ENCODE measurements at places on chromosomes 13 and 19.

DNA sequence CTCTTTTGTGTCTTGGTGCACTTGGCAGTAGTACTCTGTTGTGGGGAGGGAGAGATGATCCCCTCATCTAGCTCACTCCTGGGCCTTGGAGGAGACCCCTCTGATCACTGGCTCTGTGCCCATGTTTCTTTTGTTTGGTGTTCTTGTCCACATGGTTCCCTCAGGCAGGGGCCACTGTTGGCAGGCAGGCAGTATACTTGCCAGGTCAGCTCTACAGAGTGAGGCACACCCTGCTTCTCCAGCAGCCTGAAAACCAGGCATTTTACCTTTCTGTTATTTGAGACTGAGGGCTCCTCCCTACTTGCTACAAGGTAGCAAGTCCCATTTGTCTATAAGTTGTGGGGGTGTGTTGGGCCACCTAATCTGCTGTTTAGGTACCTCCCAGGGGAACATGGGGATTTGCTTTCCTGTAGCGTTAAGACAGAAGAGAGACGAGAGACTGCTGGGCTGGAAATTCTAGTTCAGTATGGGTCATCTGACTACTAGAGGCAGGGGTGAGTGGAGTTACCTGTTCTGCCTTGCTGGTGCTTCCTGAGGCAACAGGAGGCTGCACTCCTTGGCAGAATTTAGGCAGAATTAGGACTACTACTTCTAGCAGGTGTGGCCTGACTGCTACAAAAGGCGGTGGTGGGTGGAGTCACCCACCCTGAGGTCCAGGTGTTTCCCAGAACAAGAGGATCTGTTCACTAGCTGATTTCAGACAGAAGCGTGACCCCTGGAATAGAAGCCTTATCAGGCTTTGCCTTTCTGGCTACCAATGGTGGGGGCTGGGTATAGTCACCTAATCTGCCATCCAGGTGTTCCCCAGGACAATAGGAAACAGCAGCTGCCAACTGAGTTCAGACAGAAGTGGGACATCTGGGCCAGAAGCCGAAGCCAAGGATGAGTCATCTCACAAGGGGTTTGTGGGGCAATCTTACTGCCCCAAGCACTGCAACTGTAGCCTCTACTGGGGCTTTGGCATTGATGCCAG, 843.0 kb upstream of the ATXN8OS start:
- DNase-seq, result no peak

GRCh38 chr13:47934371-47934770, 66.7 kb downstream of the SUCLA2 start:
- no peak for DNase-seq

DNA sequence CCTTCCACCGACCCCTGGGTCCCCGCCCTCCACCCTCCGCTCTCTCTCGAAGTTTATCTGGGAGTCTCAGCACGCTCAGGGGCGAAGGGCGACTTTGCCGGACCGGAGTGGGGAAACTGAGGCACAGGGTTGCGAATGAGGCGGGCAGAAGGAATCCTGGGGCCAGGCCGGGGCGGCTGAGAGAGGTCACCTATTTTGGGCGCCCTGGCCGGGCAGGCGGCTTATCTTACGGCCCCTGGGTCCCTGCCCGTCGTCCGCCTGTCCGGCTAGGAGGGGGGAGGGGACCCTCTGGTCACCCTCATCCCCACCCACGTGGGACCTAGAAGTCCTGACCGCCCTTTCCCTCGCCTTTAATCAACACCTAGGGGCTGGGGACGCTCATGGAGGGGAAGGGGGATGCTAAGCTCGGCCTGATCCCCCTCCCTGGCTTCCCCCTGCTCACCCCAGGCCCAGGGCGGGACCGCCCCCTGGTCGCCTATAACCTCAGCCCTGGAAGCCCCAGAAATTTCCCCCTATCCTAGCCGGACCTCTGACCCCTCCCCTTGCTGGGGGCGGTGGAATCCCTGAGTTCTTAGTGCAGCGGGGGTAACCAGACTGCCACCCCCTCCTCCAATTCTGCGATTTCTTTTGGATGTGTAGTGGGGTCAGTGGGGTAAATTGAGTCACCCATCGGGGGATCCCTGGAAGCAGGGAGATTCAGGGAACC, 556 bp downstream of the TRIP10 start:
- DNase-seq, result no peak

GRCh38 chr19:10070730-10071446, 15.2 kb upstream of the SHFL start:
- no peak for DNase-seq

GRCh38 chr13:61777271-61777670, 361.6 kb upstream of the PCDH20 start:
- no peak for DNase-seq

GRCh38 chr13:50038266-50038665, 23.0 kb downstream of the KCNRG start:
- no peak for DNase-seq

DNA sequence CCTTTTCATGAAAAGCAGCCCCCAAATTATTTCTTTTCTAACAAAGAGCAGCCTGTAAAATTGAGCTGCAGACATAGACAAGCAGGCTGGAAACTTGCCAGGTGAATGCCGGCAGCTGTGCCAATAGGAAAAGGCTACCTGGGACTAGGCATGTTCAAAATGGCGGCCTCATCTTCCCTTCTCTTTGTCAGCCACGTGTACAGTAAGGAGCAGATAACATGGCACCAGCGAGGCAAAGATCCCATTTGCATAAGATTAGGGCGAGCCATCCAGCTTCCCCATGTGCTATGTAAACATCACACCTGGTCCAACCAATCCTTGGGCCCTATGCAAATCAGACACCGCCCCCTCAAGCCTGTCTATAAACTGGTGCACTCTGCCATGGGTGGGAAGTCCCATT, 31.2 kb upstream of the CACNA1A start:
- no peak for DNase-seq

- no peak for DNase-seq
These were observed 753.9 kb downstream of the OLFM4 start for GRCh38 chr13:53782488-53782961.

- peak; percentile 53 for DNase-seq
These were observed at the start of gene MEF2B for GRCh38 chr19:19170053-19170872. TSS of gene MEF2B (minus strand) at chr19:19170263. CDS start at chr19:19150735, 19,528 bp downstream.

- DNase-seq, result no peak
These were observed 229.3 kb upstream of the EDNRB start for GRCh38 chr13:78147905-78148304.

GRCh38 chr19:50910722-50911121, 473 bp downstream of the KLK4 start:
- DNase-seq, result no peak

DNA sequence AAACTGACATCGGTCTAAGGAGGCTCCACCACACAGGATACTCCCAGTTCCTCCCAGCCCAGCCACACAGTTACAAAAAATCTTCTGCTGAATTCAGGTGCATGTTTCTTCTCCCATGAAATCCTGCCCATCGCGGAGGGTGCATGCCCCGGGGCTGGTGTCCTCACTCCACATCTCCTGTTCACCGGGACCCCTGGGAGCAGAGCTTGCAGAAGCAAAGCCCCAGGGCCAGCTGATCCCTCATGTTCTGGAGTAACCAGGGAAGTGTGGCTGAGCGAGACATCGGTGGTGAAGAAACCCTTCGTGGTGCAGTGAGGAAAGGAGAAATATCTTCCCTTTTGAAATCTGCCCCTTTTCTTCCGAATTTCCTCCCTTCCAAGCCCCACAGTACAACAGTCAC, 904 bp upstream of the SIGLEC9 start:
- no peak for DNase-seq

DNA sequence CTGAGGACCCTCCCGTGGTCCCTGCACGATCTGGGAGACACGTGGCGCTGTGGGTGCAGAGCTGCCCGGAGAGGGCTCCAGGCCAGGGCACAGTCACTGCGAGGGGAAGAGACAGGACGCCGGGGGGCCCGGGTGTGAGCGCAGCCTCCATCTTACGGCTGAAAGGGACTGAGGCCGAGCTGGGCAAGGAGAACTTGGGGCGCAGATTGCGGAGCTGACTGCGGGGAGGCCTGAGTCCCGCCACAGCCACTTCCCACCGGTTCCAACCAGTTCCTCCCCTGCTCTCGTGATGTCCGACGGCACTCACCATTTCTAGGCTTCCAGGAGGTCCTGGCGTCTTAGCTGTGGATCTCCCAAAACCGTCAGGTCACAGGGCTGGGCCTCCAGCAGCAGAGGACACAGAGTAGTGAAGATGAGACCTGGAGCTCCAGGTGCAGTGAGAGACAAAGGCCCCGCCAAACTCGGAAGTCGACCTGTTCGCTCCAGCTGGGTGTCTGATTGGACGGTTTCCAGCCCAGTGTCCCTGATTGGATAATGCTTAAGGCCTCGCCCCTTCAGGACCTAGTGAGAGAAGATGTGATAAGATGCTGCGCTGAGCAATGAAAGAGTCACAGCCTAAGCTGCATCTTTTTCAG, 4.8 kb upstream of the ZNF253 start:
- peak; percentile 25 for DNase-seq

DNA sequence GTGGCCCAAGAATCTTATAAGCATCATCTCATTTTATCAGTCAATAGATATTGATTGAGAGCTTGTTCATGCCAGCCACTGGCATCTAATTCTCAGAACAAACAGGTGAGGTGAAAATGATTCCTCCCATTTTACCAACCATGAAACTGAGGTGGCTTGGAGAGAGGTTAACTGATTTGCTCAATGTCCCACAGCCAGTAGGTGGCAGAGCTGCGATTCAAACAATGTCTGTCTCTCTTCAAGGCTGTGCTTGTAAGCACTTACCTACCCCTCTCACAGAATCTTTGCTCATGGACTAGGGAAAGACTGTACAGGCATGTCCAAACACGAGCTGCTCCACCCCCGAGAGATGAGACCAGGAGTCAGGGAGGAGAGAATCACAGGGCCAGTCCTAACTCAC, 21.5 kb upstream of the GSX1 start:
- DNase-seq, result no peak

DNA sequence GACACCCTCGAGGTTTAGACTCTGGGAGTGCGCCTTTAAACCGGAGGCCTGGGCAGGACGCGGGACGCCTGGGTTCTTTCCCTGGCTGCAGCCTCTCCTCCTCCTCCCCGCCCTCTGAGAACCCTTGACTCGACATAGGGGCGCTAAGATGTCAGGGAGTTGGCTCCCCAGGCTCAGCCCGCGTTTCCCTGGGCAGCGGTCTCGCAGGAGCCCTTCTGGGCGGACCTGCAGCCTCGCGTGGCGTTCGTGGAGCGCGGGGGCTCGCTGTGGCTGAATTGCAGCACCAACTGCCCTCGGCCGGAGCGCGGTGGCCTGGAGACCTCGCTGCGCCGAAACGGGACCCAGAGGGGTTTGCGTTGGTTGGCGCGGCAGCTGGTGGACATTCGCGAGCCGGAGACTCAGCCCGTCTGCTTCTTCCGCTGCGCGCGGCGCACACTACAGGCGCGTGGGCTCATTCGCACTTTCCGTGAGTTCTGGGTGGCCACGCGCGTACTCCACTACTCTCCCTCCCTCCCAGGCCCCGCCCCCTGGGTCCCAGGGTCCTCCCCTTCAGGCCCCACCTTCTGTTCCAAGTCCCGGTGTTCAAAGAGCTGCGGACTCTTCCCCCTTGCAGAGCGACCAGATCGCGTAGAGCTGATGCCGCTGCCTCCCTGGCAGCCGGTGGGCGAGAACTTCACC, 1.3 kb downstream of the ICAM5 start:
- no peak for DNase-seq

- DNase-seq, result no peak
These were observed 156.3 kb upstream of the FNDC3A start for GRCh38 chr13:48819376-48819775.

- no peak for DNase-seq
These were observed 6.1 kb upstream of the FXYD3 start for GRCh38 chr19:35109395-35110112.

- DNase-seq, result no peak
These were observed 69.1 kb downstream of the URI1 start for GRCh38 chr19:30011051-30011578.

GRCh38 chr13:109734002-109734785, 52.2 kb downstream of the IRS2 start:
- no peak for DNase-seq

DNA sequence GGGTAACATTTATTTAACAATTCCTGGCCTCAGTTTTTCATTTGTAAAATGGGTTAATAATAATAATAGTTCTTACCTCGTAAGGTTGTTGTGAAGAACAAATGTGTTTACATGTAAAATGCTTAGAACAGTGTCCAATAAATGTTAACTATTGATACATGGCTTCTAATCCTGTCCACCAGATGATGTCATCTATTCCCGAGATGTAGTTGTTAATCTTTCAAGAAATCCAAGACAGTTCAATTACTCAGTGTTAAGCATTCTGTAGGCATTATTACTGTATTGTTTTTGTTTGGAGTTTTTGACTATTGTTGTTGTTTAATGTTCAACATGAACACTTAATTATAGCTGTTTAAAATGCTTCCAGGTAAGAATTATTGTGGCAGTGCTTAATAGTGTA, 131.0 kb upstream of the FNDC3A start:
- no peak for DNase-seq

- DNase-seq, result no peak
These were observed 45.9 kb downstream of the SPTBN4 start for GRCh38 chr19:40512473-40513344.
